Fibroblast of villous mesenchyme (primary cell): ENCODE measurements at places on chromosomes 2 and 18.
A peak's percentile ranks its signal among the peaks of the same experiment; 100 is the strongest.

DNA sequence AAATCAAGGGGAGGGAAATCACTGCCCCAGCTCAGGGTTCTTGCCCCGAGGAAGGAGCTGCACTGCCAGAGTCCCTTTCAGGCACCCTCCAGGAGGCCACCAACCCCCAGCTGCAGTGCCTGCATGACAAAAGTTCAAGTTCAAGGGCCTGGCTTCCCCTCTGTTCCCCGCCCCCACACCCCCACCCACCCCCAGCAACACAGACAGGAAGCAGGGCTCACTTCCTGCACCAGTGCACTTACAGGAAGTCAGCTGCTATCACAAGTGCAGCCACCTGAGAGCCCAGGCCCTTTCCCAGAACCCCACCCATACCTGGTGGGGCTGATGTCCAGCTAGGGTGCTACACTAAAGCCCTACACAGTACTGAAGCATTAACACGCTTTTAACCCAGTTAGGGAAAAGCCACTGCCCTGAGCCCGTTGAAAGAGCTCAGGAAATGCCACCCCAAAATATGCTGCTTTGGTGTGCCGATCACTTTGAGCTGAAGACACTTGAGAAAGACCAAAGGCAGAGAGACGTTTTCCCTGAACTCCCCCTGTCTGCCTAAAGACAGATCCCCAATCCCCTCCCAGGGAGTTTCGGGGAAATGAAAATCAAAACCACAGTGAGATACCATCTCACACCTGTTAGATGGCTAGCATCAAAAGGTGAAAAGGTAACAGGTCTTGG lies 109.9 kb upstream of the CAB39 start:
- DNase-seq, result no peak

- no peak for DNase-seq
Measured at GRCh38 chr2:134774786-134775641, 56.2 kb upstream of the TMEM163 start.

- DNase-seq, result no peak
Measured at GRCh38 chr2:233256048-233256447, 4.6 kb downstream of the ATG16L1 start.

DNA sequence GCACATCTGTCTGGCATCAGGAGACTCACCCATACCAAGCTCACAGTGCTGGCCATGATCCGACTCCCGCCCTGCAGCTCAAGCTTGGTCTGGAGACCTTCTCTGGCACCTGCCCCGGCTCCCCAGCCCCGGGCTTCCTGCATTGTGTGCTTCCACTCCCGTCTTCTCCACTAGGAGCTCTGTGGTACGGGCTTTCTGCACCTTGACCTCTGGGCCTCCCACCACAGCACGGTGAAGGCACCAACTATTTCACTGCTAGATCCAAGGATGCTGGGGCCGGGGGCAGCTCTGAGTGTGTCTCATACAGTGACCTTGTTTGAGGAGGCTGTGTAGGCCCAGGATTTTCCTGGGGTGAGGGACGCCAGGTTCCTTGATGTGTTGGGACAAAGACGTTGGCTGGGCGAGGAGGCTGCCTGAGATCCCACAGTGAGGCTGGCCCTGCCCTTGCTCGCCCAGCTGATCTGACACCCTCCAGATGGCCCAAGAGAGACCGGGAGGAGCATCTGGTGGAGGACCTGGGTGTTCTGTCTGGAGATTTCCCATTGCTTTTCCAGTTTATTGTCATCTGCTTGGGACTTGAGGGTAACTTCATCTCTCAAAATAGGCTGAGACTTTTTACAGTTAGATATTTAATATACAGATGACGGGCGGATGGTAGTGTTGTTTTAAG lies 64.0 kb downstream of the HPCAL1 start:
- no peak for DNase-seq

GRCh38 chr2:122083256-122084048 lies 328.0 kb downstream of the TSN start:
- DNase-seq, result no peak

DNA sequence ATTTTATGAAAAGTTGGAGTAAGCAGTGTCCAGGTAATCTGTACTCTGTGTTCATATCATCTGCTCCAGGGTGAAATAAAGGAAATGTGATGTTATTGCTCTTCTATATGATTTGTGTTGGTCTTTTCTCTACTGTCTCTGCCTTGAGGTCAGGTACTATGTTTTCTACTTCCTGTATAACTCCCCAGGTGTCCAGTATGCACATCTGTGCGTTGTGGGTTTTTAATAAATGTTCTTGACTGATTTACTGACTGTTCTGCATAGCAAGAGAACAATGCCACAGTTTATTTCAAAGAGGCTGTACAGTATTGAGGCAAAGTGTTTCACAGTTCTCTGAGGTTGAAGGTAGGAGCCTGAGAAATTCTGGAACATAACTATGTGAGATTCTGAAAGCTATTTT lies 89.7 kb downstream of the BABAM2 start:
- DNase-seq, result no peak

- DNase-seq, result peak; percentile 4
Measured at GRCh38 chr2:41400088-41400665, 647.6 kb upstream of the PKDCC start.

GRCh38 chr18:51278045-51278649 lies 80.7 kb upstream of the MEX3C start:
- DNase-seq, result no peak

- DNase-seq, result no peak
Measured at GRCh38 chr2:105329197-105329554, 359 bp downstream of the TGFBRAP1 start.

GRCh38 chr2:149597668-149598326 lies 10.2 kb upstream of the MMADHC start:
- DNase-seq, result peak; percentile 90

DNA sequence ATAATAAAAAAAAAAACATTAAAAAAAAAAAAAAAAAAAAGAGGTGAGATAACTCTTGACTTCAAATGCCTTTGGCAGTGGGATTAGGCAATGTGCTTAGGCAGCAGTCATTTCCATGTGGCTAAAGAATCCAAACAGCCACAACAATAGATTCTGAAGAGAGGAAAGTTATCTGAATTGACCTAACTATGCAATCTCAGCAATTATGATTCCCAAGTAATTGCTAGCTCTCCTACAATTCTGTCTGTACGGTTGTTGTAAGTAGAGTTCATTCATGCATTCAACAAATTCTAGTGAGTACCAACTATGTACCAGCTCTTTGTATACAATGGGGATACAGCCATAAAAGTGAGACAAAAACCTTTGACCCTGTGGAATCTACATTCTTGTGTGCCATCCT lies 3.6 kb downstream of the SRD5A2 start:
- DNase-seq, result no peak

DNA sequence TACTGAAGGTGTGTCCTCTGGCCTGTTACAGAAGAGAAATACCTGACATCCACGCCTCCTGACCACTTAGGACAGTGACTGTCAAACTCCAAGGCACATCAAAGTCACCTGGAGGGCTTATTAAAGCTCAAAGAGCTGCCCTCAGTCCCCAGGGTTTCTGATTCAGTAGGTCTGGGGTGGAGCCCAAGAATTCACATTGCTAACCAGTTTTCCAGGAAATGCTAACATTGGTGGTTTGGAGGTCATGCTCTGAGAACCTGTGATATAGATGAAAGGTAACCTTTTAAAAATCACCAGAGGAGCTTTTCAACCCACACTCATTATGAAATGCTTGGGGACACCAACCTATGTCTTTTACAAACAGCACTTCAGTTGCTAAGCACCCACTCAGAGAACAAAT lies 172.3 kb downstream of the ALK start:
- no peak for DNase-seq

GRCh38 chr2:97011977-97012569 lies 25.7 kb upstream of the FAM178B start:
- DNase-seq, result peak; percentile 75

DNA sequence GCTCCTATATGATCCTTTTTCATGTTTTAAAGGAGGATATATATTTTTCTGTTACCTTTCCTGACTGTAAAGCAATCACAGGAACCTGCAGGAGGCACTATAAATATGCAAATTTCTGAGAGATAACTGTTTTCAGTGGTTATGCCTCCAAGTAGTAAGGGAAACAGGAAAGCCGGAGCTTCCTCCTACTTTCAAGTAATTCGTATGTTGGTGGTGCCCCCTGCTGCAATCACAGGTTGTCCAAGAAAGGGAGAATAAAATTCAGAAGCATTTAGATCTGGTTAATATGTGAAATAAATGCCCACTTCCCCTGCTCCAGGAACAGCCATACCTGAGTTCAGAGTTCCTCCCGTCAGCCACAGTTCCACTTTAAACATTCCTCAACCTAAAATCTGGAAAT lies 12.0 kb upstream of the BCL11A start:
- DNase-seq, result no peak

GRCh38 chr2:205076405-205076804 lies 531.1 kb downstream of the PARD3B start:
- DNase-seq, result no peak

GRCh38 chr2:26521913-26522180 lies 43.9 kb upstream of the OTOF start:
- no peak for DNase-seq

- DNase-seq, result no peak
Measured at GRCh38 chr2:70091816-70092215, 4.5 kb downstream of the PCBP1 start.

DNA sequence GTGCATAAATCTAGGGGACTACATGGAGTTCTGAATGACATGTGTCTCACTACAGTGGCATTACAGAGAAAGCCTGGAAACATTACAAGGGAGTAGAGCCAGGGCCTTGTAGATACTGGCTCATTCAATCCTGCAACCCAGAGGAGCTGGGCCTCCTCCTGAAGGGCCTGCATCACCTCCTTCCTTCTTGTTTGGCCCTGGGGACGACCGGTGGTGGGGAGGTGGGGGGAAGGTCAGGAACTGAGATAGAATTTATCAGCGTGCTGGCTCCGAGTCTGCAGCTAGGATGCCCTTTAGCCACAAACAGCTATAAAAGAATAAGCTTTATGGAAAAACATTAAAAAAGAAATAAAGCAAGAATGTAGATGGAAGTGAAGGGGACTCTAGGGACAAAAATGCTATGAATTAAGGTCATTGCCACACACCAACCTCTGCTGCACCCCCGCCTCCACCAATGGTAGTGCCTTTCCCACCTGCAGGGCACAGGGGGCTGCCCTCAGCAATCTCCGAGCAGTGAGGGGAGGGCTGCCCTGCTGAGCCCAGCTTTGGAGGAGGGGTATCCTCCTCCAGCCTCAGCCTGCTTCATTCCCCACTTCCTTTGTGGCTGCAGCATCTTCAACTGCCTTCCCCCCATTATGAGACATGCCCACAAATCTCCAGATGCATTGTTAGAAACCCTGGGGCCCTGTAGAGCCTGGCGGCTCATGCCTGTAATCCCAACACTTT lies 149.0 kb downstream of the MSH2 start:
- no peak for DNase-seq

GRCh38 chr2:126777620-126777978 lies 121.1 kb upstream of the TEX51 start:
- no peak for DNase-seq

GRCh38 chr2:209331291-209331844 lies 92.5 kb upstream of the MAP2 start:
- peak; percentile 29 for DNase-seq

GRCh38 chr2:96869822-96870625 lies at the start of gene SEMA4C:
Gene SEMA4C (minus strand): TSS chr2:96870080. CDS start chr2:96867886, 2,194 bp downstream.
- DNase-seq, result no peak

DNA sequence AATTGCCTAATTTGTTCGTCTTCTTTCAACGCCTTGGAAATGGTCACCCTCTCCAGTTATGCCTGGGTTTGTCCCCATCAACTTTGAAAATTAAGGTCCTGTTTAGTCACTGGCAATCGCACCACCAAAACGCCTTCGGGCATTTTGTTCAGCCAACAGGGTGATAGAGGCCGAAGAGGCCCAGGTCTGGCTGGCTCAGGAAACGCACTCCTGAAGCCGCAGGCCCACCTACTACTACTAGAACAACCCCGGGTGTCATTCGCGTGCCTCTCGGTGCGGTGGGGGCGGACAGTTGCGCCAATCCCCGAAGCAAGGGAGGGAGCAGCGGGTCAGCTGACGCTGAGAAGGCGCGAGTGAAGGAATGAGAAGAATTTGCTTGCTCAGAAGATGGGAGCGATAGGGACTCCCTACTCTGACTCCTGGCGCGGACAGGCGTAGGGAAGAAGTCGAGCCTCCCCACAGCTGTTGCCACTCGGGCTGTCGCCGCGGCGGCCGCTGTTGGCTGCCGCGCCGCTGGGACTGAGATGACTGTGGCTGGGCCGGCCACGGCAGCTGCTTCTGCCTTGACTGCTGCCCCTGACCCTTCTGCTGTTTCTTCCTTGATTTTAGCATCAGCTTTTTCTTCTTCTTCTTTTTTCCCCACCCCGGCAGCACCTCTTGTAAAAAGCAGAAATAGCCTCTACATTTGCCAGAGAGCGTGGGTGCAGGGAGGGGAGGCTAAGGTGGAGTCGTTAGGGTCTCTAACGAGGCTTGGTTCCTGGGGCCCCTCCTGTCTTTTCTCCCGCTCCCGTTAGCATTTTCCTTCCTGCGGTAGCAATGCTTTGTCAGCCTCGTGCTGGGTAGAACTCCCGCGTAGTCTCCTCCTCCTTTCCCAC lies 387.6 kb downstream of the FIGN start:
- DNase-seq, result peak; percentile 91

- DNase-seq, result peak; percentile 64
Measured at GRCh38 chr2:100214265-100214971, 72.0 kb upstream of the AFF3 start.

DNA sequence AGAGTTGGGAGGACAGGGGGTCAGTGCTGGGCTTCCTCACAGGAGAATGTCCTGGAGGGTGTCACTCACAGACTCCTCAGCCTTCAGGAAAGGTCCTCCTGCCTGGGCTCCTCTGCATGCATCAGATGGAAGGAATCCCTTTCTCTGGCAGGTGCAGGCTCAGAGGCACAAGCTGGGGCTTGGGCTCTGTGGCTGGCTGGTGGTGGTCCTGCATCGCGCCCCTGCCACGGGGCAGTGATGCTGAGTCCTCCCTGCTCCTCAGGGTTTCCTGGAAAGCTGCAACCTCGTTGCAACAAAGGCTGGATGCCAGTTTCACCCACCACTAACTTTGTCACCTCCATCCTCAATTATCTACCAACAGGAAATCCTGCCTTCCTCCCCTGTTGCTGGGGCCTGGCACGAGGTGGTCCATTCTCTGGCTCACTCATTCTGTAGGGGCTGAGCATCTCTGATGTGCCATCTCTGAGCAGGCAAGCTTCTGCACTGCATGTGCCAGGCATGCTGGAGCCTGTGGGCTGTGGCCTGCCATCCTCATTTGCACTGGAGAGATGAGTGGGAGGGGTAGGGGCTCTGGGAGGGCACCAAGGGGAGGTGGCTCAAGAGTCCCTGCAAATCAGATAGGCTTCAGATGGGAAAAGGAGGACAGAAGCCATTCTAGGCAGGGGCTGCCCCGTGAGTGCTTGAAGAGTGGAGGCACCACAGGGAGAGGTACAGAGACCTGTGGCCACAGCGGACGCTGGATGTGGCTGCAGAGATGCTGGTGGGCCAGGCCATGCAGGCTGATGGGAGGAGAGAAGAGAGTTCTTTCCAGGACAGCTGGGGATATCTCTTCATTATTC lies 272.6 kb upstream of the HS6ST1 start:
- no peak for DNase-seq

GRCh38 chr2:101002562-101003277 lies 631 bp downstream of the RPL31 start:
- DNase-seq, result peak; percentile 24

- no peak for DNase-seq
Measured at GRCh38 chr2:73451263-73451972, 65.8 kb downstream of the ALMS1 start.

GRCh38 chr18:5031216-5031615 lies 165.8 kb downstream of the AKAIN1 start:
- no peak for DNase-seq
